ENCODE measurements at places on chromosomes 2 and 18.

DNA sequence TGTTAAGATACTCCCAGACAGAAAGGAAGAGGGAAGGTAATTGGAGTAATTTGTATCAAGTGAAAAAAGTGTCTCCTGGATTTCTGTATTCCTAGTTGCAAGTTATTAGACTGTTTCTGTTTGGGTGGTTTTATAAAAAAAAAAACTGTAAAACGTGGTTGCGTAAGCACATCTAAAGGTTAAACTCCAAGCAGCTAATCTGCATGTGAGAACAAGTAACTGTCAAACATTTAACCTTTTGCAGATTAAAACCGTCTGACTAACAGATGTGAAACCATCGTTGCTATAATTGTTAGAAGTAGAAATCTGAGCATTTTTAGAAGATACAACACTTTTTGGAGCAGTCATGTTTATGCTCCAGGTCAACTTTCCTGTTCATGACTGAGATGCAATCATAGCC, 72.3 kb downstream of the AFF3 start:
- DNase-seq = no peak

DNA sequence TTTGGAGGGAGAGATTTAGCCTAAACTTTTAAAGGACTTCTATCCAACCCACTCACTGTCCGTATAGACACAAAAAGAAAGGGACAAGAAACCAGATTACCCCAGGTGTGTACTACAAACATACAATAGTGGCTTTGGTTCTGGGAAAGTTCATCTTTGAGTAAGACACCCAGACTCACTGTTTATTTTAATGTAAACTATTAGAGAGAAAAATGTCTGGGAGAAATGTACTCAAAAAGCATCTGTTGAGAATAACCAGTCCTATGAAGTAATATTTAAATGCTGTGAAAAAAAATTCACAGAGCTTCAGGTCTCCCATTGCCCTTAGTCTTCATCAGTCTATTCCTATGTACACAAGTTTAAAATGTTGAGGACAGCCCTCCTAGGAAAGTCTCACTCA, 107.5 kb downstream of the SLC8A1 start:
- no peak for DNase-seq

- DNase-seq = no peak
Measured at GRCh38 chr18:33560686-33561370, 17.2 kb upstream of the ASXL3 start.

GRCh38 chr2:85334928-85335327, 7.1 kb upstream of the TGOLN2 start:
- no peak for DNase-seq

GRCh38 chr2:201759567-201759966, 21.2 kb downstream of the ALS2 start:
- no peak for DNase-seq

GRCh38 chr2:162014751-162015150, 59.3 kb downstream of the DPP4 start:
- no peak for DNase-seq

GRCh38 chr2:207162316-207162715, 3.4 kb downstream of the KLF7 start:
- no peak for DNase-seq

GRCh38 chr2:74009577-74009976, 24.9 kb downstream of the TET3 start:
- DNase-seq = no peak

DNA sequence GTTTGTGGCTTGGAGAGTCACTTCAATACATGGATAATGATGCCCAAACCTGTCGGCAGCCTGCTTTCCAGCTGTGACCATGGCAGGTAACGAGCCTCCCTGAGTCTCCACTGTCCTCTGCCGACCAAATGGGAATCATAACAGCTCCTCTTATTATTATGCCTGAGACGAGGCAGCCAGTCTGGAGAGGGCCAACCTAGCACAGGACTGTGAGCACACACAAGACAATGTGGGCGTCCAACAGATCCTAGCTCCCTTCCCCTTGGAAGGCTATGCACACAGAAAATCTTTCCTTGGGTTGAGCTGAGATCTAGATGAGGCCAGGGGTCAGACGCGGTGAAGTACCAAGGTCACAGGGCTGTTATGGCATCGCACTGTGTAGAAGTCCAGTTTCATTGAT, 890 bp upstream of the SLC4A3 start:
- no peak for DNase-seq

DNA sequence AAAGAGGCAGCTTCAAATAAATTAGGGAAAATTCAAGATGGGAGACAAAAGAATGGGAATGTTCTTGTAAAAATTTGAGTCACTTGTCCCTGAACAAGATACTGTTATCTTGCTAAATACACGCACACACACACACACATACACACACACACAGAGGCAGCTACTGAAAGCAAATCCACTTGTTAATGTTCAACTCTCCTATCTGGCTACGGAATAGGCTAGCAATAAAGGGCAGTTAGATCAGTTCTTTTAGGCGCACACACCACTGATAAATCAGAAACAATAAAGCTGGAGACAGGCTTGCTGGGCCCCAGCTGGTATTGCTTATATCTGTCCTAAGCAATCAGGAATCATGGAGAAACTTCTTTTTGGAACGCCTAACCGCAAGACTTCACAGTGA, 461.6 kb downstream of the BCL11A start:
- DNase-seq = no peak

DNA sequence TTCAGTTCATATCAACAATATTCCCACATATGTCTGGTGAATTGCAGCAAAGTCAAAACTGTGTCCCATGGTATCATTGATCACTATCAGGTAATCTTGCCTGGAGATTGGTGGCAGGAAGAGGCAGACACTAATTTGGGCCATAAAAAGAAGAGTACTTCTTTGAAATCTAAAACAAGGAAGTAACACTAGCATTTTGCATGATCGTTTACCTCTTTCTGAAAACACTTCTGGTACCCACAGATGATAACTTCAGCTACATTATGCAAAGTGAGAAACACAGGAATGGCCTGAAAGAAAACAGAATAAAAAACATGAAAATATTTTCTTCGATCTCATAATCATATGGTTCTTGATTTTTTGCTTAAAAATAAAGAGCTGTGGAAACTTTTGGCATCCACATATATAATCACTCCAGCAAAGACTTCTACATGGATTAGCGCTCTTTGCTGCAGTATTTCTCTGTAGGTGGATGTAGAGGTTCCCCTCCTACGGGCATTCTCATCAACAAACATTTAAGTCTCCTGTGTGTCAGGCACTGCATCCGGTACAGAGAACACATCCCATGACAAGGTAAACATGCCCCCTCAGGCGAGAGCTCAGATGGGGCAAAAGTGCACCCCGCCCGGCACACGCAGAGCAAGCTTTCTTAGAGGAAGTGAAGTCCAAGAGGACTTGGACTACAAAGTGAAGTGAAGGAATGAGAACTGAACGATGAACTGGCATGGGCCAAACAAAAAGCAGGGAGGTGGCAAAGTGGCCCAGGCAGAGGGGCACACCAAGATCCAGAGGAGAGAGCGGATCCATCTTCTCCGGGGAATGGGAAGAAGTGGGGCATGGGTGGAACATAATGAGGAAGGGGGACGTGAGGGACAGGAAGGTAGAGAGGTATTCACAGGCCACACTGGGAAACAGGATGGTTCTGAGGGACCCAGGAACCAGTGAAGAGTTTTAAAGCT, 68.0 kb upstream of the RIOK3 start:
- no peak for DNase-seq

DNA sequence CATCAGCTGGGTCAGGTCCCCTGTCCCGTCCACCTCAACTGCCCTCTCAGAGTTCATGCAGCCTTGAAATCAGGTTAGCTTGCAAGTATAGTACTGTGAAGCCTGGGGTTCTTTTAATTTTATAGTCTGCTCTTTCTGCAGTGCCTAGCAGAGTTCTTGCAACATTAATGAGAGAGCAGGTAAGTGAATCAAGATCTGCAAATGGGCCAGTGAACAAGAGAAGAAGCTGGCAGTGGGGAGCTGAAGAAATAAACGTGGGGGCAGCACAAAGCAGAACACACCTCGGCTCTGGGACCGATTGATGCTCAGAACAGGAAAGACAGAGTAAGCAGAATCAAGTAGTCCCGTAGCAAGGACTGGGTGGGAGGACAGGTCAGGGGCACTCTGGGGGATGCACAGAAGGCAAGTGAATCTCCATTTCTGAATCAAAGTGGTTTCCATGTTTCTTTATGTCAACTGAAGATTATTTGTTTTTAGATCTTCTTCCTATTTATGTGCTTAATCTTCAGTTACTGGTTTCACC, 675.5 kb downstream of the RNF144A start:
- DNase-seq = no peak

- no peak for DNase-seq
Measured at GRCh38 chr2:19203866-19204265, 154.6 kb downstream of the OSR1 start.

DNA sequence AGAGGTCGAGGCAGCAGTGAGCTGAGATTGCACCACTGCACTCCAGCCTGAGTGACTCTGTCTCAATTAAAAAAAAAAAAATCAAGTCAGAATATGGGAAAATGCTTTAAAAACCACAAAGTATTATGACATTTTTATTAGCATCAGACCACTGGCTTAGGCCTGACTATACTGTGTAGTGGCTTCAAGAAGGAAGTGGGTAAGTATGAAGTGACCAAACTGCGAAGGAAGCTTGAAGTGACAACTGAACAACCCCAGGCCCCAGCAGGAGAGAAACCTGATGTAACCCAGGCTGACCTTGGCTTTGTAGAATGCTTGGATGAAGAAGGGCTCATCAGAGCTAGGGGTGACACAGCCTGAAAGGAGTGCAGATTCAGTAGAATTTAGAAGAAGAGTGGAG, 21.4 kb upstream of the HAAO start:
- no peak for DNase-seq

DNA sequence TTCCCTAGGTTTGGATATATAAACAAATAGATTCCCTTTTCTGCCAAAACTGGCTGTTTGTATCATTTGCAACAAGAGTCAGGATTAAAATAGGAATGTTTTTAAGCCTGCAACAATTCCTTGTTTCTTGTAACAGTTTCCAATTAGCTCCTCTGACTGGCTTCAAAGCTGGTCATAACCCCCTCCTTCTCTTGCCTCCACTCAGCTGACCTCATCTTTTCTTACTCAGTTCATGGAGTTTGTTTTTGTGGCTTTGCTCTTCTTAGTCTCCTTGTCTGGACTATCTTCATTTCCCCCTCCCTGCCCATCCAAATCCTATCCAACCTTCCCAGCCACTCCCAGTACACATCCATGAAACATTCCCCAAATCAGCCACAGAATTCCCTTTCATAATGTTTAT, 14.3 kb upstream of the RAPH1 start:
- no peak for DNase-seq

GRCh38 chr18:58495207-58495606, 133.7 kb downstream of the ALPK2 start:
- no peak for DNase-seq

DNA sequence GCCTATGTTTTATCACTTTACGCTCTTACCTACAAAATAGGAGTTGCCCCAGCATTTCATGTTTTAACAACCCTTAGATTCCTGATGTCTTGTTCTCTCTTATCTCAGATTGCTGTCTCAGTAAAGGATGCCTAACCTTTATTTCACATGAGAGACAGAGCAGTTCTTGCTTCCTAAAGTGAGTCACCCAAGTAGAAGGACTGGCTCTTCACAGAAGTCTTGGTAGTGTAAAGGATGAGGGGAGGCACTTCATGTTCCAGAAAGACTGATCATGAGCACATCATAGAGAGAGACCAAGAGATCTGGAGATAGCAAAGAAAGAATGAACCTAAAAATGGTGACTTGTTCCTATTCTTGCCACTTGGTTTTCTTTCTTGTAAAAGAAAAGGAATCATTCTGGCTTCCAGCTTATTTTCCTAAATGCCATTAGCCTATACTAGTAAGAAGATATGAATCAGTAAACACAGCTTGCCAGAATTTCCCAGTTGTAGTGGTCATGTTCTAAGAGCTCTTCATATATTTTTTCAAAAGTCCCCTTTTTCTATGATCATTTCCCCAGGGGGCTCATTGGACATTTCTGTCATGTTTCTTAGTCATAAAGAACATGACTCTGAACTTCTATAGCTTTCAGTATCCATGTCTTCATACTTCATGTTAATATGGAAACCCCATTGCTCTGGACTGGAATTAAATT, 54.9 kb downstream of the MAPRE2 start:
- no peak for DNase-seq

GRCh38 chr2:157841485-157841884, 34.6 kb downstream of the ACVR1 start:
- DNase-seq = no peak

Data from stimulated activated CD4-positive, alpha-beta T cell treated with anti-CD3 and anti-CD28 coated beads, Interleukin-1b, Interleukin-23, amount 100 ng/mL, for 1 hour (primary cell).